DMS153 (cell line): ENCODE measurements at places on chromosomes 6 and 20.

DNA sequence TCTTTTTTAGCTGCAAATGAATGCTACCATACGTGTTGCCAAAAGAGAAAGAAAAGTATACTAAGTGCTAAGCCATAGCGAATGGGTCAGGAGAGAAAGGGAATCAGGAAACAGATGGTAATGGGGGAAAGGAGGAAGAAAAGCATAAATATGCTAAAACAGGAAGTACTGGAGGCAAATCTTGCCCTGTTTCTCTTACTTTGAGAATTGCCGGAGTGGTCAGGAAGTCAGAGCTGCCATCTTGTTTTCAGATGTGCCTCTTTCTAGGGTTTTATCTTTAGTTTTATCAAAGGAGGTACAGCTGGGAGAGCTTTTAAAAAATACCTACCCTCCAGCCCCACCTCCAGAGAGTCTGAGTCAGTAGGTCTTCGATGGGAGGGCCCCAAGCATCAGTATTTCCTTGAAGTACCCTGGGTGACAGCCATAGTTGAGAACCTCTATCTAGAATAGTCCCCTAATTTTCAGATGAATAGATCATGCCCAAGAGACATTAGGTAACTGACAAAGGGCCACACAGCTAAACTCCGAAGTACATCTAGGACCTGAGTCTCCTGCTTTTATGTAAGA, 193.3 kb downstream of the CLIC5 start:
- DNase-seq: no peak

DNA sequence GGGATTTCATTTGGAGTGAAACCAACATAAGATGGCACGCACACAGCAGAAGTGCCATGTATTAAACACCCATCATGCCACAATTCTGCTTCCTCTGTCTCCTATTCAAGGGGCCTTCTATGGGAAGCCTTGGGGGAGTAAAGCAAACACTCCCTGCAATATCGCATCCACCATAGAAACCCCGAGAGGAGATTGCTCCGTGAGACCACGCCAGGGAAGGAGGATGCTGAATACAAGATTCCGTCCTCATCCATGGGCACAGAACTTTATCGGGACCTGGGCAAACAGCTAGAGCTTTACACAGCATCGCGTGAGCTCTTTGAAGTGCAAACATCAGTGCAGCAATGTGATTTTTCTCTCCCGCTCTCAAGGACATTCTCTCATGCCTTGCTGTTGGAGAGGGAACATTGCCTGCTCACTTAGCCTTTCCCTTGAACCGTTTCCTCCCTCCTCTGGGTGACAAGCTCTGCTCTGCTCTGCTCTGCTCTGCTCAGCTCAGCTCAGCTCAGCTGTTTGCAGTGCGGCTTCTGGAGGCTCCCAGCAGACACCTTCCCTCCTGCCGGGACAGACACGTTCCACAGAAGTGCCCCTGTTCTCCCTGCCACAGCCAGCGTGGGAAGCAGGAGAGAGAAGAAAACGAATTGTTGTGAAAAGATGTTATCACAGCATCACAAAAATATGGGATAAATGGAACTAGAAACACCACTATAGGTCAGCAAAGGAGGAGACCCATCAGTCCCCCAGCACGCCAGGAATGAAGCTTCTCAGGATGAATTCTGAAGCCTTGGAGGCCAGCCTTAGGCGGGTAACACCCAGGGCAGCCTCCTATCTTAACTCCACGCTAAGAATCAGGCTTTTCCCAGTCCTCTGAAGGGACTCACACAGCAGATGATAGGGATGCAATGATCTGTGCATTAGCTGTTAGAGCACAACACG, 48.2 kb downstream of the RNASET2 start:
- no peak for DNase-seq

GRCh38 chr6:21665392-21666200, 72.0 kb downstream of the SOX4 start:
- DNase-seq: no peak

GRCh38 chr6:109073344-109074132, 21.1 kb downstream of the SESN1 start:
- DNase-seq: peak; percentile 56

DNA sequence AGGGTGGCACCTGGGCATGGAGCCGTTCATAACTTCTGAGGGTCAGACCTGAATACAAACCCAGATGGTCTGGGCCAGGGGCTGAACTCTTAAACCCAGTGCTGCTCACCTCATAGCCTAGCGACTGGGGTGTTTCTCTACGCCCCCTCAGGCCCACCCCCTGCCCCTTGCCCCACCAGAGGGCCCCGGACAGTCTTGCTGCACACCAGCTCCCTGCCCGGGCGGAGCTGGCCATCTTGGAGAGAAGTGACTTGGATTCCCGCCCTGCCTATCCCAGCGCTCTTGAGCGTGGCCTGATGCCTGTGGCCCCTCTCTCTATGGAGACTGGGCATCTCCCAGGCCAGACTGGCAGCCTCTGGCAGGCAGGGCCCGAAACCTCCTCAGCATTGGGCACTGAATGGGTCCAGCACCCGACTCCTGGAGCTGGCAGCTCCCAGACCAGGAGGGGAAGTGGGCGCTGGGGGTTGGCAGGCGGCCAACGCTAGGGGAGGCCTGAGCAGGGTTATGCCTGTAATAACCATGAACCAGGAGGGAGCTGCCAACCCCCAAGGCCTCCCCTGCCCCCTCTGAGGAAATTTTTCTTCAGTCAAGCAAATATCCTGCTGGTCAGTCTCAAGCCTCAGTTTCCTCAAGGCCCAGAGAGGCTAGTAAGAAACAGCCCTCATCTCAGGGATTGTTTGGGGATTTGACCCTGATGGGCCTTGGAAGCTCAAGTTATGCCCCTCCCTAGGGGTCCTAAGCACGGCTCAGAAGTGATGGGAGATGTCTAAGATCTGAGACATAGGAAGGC, 169.5 kb downstream of the VEGFA start:
- DNase-seq: no peak

GRCh38 chr6:126173265-126173664, 166.7 kb upstream of the CENPW start:
- no peak for DNase-seq

GRCh38 chr20:10636326-10636818, 37.4 kb downstream of the JAG1 start:
- DNase-seq: no peak

GRCh38 chr6:128491100-128491581, 29.3 kb downstream of the PTPRK start:
- DNase-seq: no peak

DNA sequence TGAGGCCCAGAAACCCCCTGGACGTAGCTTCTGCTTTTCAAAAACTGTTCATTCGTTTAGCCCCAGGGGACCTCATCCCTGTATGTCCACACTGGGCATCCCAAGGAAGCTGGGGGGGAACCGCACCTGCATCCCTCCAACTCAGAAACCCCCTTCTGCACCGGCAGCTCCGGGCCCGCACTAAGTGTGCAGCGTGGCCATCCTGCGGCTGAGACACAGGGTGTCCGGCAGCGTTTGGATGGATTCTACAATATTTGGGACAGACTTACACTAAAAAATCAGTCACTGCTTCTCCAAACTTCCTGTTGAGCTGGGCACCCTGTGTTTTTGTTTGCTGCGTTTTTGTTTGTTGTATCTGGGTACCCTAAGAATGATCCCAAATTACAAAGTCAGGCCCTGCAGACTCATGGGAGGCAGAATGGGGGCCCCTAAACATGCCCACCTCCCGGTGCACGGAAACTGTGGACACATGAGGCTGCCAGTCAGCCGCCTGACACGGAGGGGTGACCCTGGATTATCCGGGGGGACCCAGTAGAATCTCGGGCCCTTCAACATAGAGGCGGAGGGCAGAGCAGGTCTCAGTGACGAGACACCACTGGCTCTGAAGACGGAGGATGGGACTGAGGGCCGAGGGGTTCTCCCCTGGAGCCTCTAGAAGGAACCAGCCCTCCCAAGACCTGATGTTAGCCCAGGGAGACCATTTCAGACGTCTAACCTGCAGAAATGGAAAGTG, 88.2 kb upstream of the BHLHE23 start:
- no peak for DNase-seq

- DNase-seq: no peak
These were observed at the start of gene MUC22 for GRCh38 chr6:31010393-31011060. MUC22 (plus strand) TSS chr6:31010474; CDS start chr6:31010707, 233 bp downstream.

DNA sequence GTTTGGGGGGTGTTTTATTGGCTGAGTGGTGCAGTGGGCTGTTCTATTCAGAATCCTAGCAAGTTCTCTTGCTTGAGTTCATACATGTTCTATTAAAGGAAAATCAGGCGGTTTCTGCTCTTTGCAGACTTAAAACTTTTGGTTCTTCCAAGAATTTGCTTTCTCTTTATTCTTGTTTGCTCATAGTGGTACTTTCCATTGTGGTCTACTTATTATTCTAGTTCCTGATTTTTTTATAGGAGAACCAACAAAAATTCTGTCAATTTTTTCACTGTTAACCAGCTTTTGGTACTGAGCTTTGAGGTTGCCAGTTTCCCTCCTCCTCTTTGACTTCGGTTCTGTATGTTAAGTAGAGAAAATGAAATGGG, 6.7 kb downstream of the AFDN start:
- DNase-seq: no peak

DNA sequence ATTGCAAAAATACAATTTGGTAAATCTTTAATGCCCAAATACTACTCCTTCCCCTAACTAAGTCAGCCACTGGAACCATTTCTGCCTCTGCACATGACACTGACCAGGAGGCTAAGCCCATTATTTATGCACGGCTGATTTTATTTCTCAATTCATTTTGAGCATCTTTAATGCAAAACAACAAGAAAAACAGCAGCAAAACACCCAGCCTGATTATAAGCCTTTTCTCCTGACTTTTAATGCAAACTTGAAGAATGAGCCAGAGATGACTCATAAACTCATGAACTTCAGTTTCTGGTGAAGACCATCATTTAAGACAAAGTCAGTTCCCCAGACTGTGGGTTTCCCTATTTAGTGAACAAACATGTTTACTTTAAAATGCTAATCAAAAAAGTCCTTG, 51.6 kb downstream of the CYP24A1 start:
- DNase-seq: no peak

- DNase-seq: no peak
These were observed 60.0 kb downstream of the SYCP2 start for GRCh38 chr20:59873409-59873808.

DNA sequence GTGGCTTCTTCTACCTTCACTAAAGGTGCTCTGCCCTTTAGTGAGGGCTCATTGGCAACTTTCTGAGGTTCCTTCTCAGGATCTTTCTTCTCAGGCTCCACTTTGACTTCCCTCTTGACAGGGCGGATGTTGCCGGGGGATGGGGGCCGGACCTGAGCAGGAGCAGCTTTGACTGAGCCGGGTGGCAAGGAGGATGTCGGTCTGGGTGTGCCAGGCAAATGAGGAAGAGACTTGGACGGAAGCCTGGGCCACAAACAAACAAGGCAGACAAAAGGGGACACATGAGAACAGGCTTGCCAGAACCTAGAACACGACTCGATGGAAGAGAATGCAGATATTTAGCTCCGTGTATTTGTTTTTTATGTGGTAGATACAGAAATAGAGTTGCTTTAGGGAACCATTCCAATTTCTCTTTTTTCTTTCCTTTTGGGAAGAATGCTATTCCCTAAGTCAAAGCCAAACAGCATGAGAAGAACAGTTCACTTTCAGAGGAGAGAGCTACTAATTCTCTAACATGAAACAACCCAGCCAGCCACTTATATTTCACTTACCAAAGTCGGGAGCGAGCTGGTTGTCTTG, 76.2 kb upstream of the BCLAF1 start:
- DNase-seq: peak; percentile 84

GRCh38 chr20:51573576-51574243, 31.2 kb upstream of the NFATC2 start:
- DNase-seq: no peak

GRCh38 chr6:20092071-20092566, 120.2 kb downstream of the MBOAT1 start:
- DNase-seq: peak; percentile 16

DNA sequence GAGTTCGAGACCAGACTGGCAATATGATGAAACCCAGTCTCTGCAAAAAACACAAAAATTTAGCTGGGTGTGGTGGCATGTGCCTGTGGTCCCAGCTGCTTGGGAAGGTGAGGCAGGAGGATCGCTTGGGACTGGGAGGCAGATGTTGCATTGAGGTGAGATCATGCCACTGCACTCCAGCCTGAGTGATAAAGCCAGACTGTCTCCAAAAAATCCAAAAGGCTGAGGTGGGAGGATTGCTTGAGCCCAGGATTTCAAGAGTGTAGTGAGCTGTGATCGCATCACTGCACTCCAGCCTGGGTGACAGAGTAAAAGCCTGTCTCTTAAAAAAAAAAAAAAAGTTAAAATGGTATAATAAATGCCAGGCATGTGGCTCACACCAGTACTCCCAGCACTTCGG, 1.3 kb upstream of the PTCRA start:
- no peak for DNase-seq

DNA sequence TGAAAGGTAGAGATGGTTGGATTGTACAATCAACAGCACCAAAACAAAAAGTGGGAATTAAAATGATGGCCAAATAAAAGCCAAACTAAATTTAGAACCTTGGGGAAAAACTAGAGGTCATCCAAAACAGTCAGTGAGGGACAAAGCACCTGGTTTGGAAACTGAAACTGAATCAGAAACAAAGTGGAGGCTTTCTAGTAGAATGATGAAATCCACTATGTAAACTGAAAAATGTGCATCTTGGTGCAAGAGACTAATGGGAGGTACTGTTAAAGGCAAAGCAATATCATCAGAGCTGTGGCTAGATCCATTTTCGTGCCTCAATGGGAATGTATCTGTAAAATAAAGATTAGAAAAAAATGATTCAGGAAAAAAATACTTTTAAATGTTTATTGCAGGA, 380.0 kb upstream of the GJE1 start:
- no peak for DNase-seq

DNA sequence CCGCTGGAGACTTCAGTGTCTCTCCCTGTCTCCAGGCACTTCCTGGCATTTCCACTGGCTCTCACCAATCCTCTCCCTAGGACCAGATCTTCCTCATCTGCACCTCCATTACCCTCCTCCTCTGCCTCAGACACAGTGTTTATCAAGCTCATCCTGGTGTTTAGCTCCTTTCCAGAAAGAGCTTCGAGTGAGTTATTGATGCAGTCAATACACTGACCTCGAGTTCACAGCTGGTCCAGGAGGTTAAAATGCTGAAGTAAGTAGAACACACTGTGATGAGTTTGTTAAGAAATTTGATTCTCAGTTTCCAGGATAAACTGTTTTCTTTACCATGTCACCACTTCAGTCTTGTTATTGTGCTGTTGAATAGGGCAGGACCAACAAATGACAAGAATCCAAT, 42.1 kb upstream of the ARMC2 start:
- no peak for DNase-seq

GRCh38 chr6:14841901-14842421, 403.9 kb upstream of the JARID2 start:
- no peak for DNase-seq
